ENCODE measurements at places on chromosomes 7 and 10. TPM values are rescaled to one million over a fixed set of nuclear protein-coding genes. Genes with fewer than 3 reads are reported as not detected.
A peak's percentile ranks its signal among the peaks of the same experiment; 100 is the strongest.

- H3K27me3 ChIP-seq = peaks cover 3% of the 10 kb centered on the region
- H3K4me1 ChIP-seq = peaks cover 3% of the 10 kb centered on the region
- no peaks in the 10 kb centered on the region for H3K36me3 ChIP-seq
- no peak overlapping the region for H3K27ac ChIP-seq
- H3K4me3 ChIP-seq = no peak overlapping the region
These were observed 13.5 kb upstream of the ITIH2 start for GRCh38 chr10:7689591-7689990.

Gene GIMAP1
- total RNA-seq = 42.1 TPM

- H3K36me3 ChIP-seq = no peaks in the 10 kb centered on the region
- no peak for DNase-seq
- H3K27ac ChIP-seq = peak overlapping the region; percentile 71
- peaks cover 12% of the 10 kb centered on the region for H3K4me1 ChIP-seq
- peak overlapping the region; percentile 63 for H3K4me3 ChIP-seq
These were observed 30.3 kb downstream of the HACD1 start for GRCh38 chr10:17586821-17587234.

Gene MCM10
- 45.0 TPM for total RNA-seq

- no peak overlapping the region for H3K4me3 ChIP-seq
- DNase-seq = no peak
- H3K4me1 ChIP-seq = peaks cover 14% of the 10 kb centered on the region
- H3K36me3 ChIP-seq = no peaks in the 10 kb centered on the region
These were observed 600.4 kb downstream of the KCNMA1 start for GRCh38 chr10:77036993-77037734.

DNA sequence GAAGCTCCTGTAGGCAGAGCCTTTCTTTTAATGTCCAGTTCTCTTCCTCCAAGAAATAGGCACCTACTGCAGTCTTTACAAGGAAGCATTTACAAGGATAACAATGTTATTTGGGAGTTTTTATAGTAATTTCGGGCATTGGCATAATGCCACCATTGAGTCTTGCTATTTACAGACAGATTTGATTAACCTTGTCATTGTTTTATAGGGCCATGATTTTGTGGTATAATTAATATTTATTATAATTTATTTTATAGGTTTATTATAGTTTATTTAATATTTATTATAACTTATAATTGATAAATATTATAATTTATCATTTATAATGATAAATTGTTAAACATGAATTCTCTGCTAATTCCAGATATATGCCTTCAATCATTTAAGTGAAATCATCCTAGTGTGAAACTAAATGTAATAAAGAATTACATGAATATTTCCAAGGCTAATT is 573 bp upstream of the POT1 start:
- H3K4me3 ChIP-seq = peak overlapping the region; percentile 92
- peaks cover 13% of the 10 kb centered on the region for H3K36me3 ChIP-seq
- DNase-seq = no peak
- H3K27ac ChIP-seq = peak overlapping the region; percentile 84
- peaks cover 2% of the 10 kb centered on the region for H3K27me3 ChIP-seq

Gene LGI1
- total RNA-seq = not detected

- H3K27me3 ChIP-seq = no peaks in the 10 kb centered on the region
- H3K4me3 ChIP-seq = no peak overlapping the region
- no peak for DNase-seq
- H3K27ac ChIP-seq = no peak overlapping the region
- peaks cover 3% of the 10 kb centered on the region for H3K4me1 ChIP-seq
These were observed 1.1 kb downstream of the GPRIN2 start for GRCh38 chr10:46555366-46555712.

Gene ADARB2
- total RNA-seq = 0.28 TPM

DNA sequence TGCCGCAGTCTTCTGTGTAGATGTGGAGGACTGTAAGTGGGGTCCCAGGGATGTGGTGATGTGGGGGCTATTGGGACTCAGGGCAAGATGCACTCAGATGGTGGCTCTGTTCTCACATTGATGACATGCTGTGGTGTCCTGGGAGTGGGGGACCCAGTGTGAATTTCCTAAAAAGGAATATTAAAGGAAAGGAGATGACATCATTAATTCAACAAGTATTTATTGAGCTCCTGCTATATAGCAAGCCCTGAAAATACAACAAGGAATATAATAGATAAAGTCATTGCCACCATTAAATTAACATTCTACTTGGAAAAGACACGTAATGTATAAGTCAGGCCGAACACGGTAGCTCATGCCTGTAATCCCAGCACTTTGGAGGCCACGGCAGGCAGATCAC is 61.9 kb upstream of the MNX1 start:
- peaks cover 31% of the 10 kb centered on the region for H3K27me3 ChIP-seq
- DNase-seq = no peak
- no peak overlapping the region for H3K27ac ChIP-seq
- no peaks in the 10 kb centered on the region for H3K4me1 ChIP-seq
- H3K4me3 ChIP-seq = no peak overlapping the region
- H3K36me3 ChIP-seq = no peaks in the 10 kb centered on the region

GRCh38 chr10:75803816-75804552 is 372.6 kb downstream of the LRMDA start:
- H3K4me1 ChIP-seq = no peaks in the 10 kb centered on the region
- no peak overlapping the region for H3K4me3 ChIP-seq
- no peak for DNase-seq
- no peak overlapping the region for H3K27ac ChIP-seq
- H3K36me3 ChIP-seq = no peaks in the 10 kb centered on the region
- H3K27me3 ChIP-seq = peaks cover 7% of the 10 kb centered on the region

Gene PTN
- total RNA-seq = not detected

- peaks cover 2% of the 10 kb centered on the region for H3K4me1 ChIP-seq
- peaks cover 34% of the 10 kb centered on the region for H3K27me3 ChIP-seq
- H3K27ac ChIP-seq = no peak overlapping the region
- no peak overlapping the region for H3K4me3 ChIP-seq
- DNase-seq = no peak
These were observed 3.5 kb downstream of the VIPR2 start for GRCh38 chr7:159141167-159141566.

- no peak for DNase-seq
- H3K4me3 ChIP-seq = peak overlapping the region; percentile 29
- peaks cover 5% of the 10 kb centered on the region for H3K27me3 ChIP-seq
- H3K4me1 ChIP-seq = peaks cover 18% of the 10 kb centered on the region
- H3K36me3 ChIP-seq = no peaks in the 10 kb centered on the region
These were observed 171.9 kb downstream of the RPS24 start for GRCh38 chr10:78205457-78206016.

GRCh38 chr10:26225322-26225721 is 8.7 kb downstream of the GAD2 start:
- no peak overlapping the region for H3K4me3 ChIP-seq
- H3K36me3 ChIP-seq = no peaks in the 10 kb centered on the region
- DNase-seq = no peak
- peaks cover 48% of the 10 kb centered on the region for H3K27me3 ChIP-seq

DNA sequence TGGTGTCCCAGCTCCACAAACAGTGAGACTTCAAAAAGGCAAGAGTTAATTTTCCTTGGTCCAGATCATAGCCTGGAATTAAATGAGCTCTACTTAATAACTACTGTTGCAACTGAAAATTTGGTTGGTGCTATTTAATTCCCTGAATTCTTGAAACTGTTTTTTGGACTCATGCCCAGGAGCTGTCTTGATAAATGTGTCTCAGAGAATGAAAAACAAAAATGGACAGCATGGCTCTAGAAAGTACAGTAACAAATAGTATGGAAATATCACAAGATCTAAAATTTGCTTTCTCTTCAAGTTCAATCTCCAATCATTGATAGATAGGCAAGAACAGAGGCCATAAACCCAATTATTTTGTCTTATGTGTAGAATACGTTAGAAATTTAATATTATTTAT is 42.5 kb downstream of the CCDC71L start:
- no peak overlapping the region for H3K4me3 ChIP-seq
- H3K4me1 ChIP-seq = no peaks in the 10 kb centered on the region
- peaks cover 2% of the 10 kb centered on the region for H3K36me3 ChIP-seq
- H3K27me3 ChIP-seq = peaks cover 5% of the 10 kb centered on the region
- DNase-seq = no peak

Gene C10orf67
- not detected for total RNA-seq

Gene NPC1L1
- not detected for total RNA-seq

DNA sequence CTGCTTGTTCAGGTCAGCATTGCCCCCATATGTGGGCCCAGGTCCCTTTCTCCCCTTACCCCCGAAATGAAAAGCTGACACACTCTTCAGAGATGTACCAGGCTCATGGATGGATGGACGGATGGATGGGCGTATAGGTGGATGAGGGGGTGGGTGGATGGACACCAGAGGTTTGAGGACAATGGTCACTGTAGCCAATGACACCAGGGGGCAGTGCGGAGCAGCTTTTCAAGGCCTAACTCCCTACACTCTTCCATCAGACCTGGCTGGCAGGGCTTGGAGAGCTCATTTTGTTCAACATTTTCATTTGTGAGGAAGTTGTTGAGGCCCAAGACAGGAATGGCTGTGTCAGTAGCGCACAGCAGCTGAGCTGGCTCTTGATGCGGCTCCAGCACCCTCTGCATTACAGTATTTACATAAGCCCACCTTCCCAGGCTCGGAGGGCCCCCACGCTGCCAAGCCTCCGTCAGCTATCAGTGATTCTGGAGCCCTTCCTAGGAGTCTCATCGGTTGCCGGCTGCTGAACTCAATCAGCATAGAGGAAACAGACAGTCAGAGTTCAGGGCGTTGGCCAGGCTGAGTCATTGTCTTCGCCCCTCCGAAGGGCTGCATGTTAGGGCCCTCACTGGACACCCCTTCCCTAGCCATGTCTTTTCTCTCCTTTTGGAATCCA is 11.6 kb upstream of the FFAR4 start:
- peak; percentile 56 for DNase-seq
- H3K36me3 ChIP-seq = no peaks in the 10 kb centered on the region
- H3K27me3 ChIP-seq = no peaks in the 10 kb centered on the region
- no peak overlapping the region for H3K27ac ChIP-seq

Gene OR9A2
- total RNA-seq = 0.30 TPM

Gene EPO
- not detected for total RNA-seq

DNA sequence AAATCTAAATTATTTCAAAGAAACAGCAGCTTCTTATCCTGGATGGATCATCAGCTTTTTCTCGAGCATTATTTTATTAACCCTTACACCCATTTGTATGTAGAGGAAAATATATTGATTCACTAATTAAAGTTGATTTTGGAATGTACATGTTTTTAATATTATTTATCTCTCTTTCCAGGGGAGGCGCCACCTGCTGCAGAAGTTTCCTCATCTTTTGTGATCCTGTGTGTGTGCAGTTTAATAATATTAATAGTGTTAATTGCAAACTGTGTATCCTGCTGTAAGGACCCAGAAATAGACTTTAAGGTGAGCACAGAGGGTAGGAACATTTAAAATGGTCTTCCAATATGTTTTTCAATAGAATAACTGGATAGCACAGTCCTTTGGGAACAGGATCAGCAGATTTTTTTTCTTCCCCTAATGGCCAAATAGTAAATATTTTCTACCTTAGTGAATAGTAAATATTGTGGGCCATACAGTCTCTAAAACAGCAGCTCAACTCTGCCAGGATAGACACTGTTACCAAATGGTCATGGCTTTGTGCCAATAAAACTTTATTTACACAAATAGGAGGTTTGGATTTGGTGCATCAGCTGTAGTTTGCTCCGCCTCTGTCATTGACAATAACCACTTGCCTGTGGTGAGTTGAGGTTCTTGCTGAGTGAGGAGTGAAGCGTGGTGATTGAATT is 30.6 kb downstream of the LMTK2 start:
- peaks cover 20% of the 10 kb centered on the region for H3K36me3 ChIP-seq
- H3K27me3 ChIP-seq = peaks cover 26% of the 10 kb centered on the region
- no peak for DNase-seq
- H3K4me3 ChIP-seq = no peak overlapping the region
- H3K27ac ChIP-seq = no peak overlapping the region
- peaks cover 16% of the 10 kb centered on the region for H3K4me1 ChIP-seq

Data from activated naive CD8-positive, alpha-beta T cell treated with anti-CD3 and anti-CD28 coated beads, Interleukin-2, amount 10 ng/mL, durations not matched to agents 7 days and 5 days (primary cell).